ENCODE measurements at places on chromosomes 13 and 19. TPM values are rescaled to one million over a fixed set of nuclear protein-coding genes. Genes with fewer than 3 reads are reported as not detected.

GRCh38 chr19:33400856-33401682 lies 27.6 kb downstream of the CEBPG start:
- DNase-seq: peak; percentile 43

DNA sequence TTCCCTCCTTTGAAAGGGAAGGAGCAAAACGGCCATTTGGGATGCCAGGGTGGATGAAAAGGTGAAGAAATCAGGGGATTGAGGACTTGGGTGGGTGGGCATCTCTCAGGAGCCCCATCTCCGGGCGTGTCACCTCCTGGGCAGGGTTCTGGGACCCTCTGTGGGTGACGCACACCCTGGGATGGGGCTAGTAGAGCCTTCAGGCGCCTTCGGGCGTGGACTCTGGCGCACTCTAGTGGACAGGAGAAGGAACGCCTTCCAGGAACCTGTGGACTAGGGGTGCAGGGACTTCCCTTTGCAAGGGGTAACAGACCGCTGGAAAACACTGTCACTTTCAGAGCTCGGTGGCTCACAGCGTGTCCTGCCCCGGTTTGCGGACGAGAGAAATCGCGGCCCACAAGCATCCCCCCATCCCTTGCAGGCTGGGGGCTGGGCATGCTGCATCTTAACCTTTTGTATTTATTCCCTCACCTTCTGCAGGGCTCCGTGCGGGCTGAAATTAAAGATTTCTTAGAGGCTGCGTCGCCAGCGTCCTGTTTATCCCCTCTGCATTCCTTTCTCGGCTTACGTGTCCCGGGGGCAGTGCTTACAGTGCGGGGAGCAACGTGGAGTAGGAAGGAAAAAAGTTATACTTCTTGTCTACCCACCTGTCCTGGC lies 15.2 kb upstream of the S1PR4 start:
- peak; percentile 65 for DNase-seq

- no peak for DNase-seq
Measured at GRCh38 chr19:8081569-8082550, 29.3 kb downstream of the CCL25 start.

Gene PSG7
- not detected for total RNA-seq

DNA sequence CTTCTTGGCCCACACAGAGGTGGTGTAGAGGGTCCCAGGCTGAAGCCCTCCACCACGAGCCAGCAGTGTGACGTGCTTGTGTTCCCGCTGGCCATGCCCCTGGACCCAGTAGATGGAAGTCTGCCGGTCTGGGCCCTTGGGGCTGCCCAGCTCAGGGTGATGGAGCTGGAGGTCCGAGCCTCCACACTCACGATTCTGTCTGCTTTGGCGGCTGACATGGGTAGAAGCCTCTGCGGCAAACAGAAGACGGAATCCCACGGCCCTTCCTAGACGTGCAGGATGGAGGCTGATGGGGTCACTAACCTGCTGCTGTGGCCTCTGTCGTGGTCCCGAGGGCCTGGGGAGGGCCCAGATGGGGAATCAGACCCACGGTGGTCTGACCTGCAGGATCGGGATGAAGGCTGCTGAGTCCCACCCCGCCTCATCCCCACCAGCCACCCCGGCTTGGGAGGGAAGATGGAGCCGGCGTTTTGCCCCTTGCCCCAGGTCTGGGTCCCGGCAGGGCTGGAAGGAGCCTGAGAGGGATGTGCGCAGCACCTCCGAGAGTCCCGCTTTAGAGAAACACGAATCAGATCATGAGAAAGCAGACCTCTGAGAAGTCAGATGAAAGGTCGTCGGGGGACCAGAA lies 4.4 kb downstream of the TMEM86B start:
- DNase-seq: no peak
